Urothelium cell line (cell line): ENCODE measurements at places on chromosomes 2 and 18.

- no peak for DNase-seq
Observed at GRCh38 chr2:8039732-8040131, 642.1 kb upstream of the ID2 start.

DNA sequence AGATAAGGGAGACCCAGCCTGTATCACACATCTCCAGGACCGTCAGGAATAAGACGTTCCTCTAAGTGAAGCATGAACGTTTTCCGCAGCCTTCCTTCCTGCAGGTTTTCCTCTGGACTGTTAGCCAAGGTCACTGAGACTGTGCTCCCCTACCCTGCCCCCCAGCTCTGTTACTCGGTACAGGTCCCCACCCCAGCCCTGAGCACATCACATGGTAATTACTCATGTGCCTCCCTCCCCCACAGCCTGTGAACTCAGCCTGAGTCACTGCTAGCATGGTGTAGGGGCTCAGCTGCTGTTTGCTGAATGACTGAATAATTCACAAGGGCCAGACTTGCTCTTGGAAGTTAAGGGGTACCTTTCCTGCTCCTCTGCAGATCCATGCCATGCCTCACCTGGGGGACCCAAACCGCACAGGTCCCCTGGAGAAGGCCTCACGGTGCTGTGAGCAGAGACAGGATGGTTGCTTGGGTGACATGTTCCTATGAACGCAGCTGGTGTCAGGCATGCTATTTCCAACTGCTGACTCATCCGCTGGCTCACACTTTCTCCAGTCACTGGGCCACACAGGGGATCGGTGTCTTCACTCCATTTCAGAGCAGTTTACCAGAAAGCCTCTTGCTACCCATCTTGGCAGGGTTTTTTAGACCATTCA, 88.2 kb downstream of the PLB1 start:
- peak; percentile 96 for DNase-seq

DNA sequence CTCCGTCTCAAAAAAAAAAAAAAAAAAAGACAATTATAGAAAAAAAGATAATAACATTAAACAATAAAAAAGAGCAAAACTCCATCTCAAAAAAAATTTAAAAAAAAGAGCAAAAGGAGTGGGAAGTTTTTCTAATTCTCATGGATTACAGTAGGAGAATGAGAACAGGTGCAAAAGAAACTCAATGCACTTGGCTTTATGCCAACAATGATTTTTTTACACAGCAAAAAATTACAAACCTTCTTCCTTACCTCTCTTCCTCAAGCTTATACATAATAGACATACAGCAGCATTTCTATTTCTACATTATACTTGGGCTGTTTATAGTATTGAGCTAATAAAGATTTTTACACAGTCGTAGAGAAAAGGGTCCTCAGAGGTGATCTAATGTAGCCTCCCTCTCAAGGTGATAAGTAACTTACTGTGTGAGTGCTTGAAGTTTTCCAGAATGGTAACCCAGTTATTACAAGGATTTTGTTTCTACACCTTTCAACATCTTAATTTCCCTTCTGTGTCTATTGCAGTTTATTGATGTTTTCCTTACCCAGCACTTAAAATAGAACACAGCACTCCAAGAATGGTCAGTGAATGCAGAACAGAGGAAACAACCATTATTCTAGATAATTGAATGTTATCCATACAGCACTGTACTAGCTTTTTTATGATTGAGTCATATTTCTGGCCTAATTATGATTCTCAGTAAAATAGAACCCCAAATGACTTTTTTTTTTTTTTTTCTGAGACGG, 34.9 kb upstream of the RNF138 start:
- no peak for DNase-seq

- DNase-seq = no peak
Observed at GRCh38 chr2:234425639-234426603, 71.0 kb downstream of the ARL4C start.

- no peak for DNase-seq
Observed at GRCh38 chr2:200084036-200084435, 128.7 kb downstream of the MAIP1 start.

DNA sequence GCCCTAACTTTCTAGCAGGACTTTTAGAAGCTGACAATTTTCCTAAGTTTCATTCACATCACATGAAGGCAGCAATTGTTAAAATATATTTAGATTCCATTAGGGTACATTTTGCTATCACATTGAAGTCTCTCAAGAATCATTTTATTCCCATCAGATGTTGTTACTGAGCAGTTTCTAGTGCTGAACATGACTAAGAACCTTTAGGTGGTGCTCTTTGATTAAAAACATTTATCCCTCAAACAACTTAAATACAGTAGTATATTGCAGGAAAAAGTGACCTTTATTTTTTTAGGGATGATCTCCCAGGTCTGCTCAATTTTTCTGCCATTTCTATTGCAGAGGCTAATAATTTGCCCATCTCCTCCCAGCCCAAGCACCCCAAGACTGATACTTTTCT, 22.9 kb upstream of the NARS1 start:
- DNase-seq = no peak

- DNase-seq = no peak
Observed at GRCh38 chr2:45765007-45765727, 113.7 kb downstream of the PRKCE start.

GRCh38 chr2:109659396-109660045, 45.4 kb downstream of the SOWAHC start:
- DNase-seq = no peak

GRCh38 chr2:86790676-86791572, at the start of gene CD8A:
TSS of gene CD8A (minus strand) at chr2:86790913. CDS start at chr2:86790825, 88 bp downstream.
- no peak for DNase-seq

DNA sequence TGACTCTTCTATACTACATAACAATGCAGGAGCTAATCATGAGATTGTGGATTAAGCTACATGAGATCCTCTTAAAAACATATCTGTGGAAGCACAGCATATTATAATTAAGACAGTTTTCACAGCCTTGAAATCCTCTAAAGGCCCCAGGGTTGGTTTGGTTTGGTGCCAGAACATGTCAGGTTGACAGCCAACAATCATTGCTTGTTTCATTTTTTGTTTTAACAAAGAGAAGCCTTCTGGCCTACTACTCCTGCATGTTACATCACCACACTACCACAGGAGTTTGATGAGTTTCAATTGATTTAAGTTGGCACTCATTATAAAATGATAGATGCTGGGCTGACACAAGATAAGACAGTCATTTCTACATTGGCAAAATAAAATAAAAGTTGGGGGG, 255.9 kb upstream of the ERBB4 start:
- DNase-seq = no peak

DNA sequence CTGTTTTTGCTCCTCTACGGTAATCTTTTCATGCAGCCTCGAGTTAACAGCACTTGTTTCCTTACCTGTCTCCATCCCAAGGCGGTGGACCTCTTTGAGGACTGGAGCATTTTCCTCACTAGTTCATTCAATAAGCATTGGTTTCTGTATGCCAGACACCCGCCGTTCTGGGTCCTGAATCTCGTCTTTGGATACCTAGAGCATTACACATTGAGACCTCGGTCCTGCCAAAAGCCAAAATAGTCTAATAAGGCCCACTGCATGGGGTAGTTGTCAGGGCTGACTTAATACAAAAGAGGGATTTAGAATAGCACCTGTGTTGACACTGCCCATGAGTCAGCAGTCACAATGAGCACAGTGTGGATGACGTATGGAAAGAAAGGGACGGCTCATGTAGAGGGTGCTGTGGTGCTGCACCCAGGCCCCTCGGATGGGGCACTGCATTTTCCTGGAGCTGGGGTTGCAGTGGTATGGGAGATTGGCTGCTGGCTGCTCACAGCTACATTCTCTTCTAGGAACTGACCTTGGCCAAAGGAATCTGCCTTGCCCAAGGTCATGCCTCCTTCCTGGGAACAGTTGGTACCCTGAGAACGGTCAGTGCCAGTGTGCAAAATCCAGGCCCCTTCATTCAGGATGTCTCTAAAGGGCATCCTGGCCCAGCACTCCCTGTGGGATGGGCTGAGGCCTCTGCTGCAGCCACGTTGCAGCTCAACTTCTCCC, 126.9 kb upstream of the NCK2 start:
- peak; percentile 87 for DNase-seq

DNA sequence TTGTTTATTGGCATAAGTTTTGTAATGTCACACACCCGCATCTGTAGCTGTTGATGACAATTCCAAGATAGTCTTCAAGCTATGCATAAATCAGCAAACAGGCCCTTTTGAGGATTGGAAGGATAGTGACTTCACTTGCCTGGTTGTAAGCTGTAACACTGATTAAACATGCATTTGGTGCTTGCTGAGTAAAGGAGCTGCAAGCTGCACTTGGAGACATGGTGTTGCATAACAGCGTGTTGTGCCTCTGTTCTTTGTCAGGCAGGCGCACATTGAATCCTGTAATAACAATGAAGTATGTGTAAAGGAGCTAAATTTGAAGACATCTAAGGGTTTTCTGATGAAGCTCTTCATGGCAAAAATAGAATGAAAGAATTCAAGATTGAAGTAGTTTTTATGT, 68.7 kb upstream of the TTC27 start:
- DNase-seq = no peak

DNA sequence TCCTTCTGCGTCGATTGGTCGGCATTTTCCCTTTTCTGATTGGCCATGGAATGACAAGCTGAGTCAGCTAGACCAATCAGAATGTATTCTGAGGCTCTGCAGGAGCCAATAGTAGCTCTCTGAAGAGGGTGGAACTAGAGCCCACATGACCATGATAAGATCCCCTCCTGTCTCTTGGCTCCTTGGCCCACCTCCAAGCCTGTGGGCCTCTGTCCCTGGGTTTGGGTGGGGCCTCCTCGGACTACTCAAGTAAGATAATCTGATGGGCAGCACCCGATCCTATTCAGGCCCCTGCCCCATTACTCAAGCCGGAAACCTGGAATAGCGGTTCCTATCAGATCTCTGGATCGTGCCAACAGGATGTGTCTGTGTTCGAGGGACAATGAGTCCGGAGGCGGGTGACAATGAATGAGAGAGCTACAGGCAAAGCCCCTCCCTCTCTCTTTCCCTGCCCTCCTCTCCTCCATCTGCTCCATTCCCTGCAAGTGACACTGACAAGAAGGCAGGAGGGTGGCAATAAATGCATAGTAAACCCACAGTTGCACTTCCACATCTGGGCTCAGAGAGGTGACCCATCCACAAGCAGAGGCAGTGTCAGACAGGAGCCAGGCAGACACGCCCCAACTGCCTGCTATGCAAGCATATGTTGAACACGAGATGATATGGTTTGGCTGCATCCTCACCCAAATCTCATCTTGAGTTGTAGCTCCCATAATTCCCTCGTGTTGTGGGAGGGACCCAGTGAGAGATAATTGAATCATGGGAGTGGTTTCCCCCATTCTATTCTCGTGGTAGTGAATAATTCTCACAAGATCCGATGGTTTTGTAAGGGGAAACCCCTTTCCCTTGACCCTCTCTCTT, 114.7 kb downstream of the TNS1 start:
- DNase-seq = no peak

DNA sequence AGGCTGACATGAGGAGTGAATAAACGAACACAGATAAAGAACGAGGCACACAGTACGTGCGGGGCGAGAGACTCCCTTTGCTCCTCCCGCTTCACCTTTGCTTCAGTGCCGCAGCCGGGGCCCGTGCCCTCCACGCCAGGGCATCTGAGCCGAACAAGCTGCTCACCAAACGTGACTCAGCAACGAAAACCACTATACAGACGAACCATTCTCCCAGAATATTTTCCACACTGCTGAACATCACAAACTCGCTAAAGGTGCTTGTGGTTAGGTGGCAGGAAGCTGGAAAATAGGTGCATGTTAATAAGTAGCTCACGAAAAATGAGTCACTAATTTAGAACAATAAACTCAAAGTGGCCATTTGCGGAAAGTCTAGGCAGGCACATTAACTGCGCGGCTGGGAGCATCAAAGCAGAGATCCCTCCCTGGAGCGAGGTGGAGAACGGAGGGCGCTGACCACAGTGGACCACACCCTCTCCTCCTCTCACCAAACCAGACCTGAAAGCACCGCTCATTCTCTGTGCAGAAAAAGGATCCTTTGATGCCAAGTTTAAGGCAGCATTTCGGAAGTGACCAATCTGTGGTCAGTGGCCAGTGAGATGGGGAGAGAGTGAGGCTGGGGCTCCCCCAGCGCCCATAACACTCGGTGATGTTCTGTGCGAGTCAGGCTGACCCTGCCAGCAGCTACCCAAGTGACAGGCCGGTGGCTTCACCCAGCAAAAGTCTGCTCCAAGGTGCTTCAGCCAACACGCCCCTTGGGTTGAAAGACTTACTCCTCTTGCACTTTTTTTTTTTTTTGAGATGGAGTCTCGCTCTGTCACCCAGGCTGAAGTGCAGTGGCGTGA, 153.2 kb downstream of the HDAC4 start:
- DNase-seq = peak; percentile 65

DNA sequence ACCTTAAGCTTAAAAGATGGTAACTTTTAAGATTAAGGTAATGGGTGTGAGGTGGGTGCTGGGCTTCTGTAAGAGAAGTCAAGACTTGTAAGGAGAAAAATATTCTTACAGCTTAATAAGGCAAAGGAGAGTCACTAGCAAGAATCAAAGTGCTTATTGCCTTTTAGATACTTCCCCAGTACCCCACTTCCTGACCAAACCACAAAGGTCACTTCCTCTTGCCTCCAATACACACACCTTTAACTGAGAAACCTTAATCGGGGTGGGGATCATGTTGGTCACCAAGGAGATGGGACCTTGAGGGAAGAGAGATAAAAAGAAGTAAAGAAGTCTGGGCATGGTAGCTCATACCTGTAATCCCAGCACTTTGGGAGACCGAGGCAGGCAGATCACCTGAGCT, 10.6 kb upstream of the ATG16L1 start:
- no peak for DNase-seq

GRCh38 chr2:17319090-17319489, 199.2 kb downstream of the RAD51AP2 start:
- no peak for DNase-seq

GRCh38 chr2:220887271-220887870, 684.7 kb downstream of the EPHA4 start:
- DNase-seq = no peak

DNA sequence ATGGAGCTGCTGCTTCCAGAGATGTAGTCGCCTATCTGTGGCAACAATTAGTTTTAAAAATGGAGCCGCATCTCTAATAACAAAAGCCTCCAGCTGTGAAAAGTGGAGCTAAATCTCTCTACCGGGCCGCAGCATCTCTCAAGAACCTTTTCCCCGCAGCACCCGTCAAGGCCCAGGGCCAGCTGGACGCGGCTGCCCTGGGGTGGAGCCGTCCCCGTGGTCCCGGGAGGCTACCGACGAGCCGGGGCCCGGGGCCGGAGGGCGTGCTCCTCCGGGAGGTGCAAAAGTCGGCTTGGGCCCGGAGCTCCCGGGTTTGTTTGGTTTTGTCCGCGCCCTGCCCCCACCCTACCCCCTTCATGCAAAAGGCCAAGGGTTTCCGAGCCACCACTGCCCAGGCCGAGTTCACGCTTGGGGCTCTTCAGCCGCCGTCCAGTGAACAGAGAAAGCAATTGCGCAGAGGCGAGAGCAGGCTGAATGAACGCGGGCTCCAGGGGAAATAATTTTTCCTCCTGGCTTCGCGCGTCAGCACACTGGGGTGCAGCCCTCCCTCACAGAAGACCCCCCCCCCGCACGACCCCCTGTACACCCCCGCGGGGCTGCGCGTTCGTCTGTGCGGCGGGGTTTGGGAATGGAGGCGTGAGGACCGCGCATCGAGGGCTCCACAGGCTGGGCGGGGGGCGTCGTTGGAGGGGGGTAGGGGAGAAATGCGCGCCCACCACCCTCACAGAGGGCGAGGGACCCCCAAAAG, 557 bp upstream of the GREB1L start:
- DNase-seq = peak; percentile 17

- no peak for DNase-seq
Observed at GRCh38 chr2:18834341-18834740, 245.0 kb upstream of the NT5C1B start.
